IPS-NIHi11 (cell line): ENCODE measurements at places on chromosomes 7 and 10.
A peak's percentile ranks its signal among the peaks of the same experiment; 100 is the strongest.

- DNase-seq, result no peak
Measured at GRCh38 chr7:7816084-7816483, 97.7 kb upstream of the RPA3 start.

DNA sequence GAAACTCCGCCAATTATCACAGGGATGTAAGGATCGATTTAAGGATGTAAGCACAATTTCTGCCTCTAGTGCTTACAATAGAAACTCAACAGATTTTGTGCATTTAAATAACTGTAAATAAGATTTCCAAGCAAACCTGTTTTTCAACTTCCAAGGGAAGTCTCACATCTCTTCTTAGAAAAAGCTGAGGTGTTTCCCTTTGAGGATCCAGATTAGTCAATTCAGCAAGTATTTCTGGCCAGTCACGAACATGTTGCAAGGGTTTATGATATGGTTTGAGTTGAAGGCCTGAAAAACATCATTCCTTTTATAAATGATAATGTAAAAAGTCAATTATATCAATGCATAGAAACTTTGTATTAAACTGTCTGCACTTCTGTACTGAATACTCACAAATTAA, 23.9 kb downstream of the KRIT1 start:
- DNase-seq, result no peak

DNA sequence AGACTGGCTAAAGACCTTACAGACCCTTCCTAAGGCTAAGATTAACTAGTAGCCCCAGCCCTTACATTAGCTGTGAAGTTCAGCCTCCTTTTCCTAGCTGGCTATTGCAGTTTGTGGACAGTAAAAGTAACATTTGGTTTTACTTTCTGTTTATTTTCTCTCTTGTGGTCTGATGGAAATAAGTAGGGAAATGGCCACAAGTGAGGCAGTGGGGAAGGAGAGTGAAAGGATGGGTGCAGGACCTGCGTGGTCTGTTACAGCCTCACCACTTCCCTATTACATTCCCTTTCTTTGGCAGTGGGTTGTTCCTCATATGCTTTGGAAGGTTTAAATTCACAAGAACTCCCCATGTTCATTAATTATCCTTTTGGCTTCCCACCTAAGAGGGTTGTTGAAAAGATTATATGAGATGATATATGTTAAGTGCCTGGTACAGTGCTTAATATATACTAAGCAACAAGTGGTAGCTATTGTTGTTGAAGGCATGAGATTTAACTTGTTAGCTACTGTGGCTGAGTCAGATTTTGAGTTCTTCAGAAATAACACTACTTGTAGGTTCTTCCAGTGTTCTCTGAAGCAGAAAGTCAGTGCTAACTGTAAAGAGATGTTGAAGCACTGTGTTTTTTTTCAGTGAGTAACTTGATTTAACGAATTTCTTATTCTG, 181.7 kb downstream of the ST7 start:
- DNase-seq, result no peak

GRCh38 chr10:86815035-86815617, 58.7 kb downstream of the BMPR1A start:
- no peak for DNase-seq

DNA sequence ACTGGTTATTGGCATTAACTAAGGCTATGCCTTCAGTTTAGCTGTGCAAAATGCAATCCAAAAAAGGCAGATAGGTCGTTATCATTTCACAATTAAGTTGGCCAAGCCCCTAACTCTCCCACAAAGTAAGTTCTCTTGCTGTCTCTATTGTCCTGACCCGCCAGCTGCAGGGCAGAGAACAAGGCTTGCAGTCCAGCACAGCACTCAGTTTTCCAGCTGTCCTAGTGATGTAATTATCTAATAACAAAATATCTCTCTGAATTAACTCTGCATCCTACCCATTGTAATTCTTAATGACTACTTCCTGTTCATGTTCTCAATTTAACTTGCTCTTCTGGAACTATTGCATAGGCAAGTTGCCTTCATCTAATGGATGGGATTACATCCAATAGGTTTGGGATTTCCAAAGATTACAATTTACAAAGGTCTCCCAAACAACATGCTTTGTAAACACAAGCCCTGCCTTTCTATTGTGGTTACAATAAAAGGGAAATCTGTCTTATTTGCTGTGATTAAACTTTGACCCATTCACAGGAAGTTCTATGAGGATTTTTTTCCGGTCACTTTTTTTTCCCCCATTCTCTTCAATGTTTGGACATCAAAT, 55.2 kb downstream of the CDK6 start:
- DNase-seq, result no peak

- no peak for DNase-seq
Measured at GRCh38 chr10:63631991-63632390, 110.8 kb downstream of the REEP3 start.

DNA sequence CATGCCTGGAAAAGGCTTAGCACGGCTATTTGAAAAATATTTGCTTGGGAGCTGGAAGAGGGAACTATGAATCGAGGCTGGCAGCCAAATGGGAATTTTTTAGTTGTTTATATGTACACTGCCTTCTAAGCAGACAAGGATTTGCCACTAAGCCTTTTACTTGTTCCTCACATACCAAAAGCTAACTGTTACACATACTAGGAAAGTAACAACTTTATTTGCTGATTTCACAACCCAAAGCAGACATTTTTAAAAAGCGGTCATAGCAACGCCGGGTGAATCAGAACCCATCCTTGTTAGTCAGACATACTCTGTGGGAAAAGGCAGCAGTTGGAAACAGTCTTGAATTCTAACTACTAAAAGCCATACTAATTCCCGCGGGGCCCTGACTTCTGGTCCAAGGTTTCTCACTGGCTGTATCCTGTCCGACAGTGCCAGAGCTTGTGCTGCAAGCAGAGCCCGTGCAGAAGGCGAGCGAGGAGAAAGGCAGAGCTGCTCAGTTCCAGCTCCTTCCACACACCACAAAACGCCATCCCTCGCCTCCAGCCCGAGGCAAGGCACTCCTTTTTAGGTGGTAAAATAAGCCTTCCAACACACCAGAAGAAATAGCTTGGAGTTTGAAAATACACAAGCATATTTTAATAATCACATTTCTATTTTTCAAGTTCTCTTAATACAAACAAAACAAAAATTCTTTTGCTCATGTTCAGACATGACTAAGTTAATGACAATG, 89.2 kb downstream of the RNF216 start:
- DNase-seq, result no peak

- DNase-seq, result no peak
Measured at GRCh38 chr7:29354340-29354739, 159.8 kb downstream of the CHN2 start.

DNA sequence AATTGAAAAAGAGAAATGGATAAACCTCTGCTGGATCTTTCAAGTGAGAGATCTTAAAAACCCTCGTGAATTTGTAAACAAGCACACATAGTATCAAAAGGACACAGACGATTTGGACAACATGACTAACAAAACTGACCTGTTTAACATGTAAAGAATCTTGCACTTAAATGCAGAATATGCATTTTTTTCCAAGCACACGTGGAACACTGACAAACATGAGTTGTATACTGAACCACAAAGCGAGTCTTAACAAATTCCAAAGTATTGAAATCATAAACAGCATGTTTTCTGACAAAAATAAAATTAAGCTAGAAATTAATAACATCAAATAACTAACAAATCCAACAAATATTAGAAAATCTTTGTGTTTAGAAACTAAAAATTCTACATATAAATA, 65.0 kb upstream of the ZNF746 start:
- DNase-seq, result no peak

DNA sequence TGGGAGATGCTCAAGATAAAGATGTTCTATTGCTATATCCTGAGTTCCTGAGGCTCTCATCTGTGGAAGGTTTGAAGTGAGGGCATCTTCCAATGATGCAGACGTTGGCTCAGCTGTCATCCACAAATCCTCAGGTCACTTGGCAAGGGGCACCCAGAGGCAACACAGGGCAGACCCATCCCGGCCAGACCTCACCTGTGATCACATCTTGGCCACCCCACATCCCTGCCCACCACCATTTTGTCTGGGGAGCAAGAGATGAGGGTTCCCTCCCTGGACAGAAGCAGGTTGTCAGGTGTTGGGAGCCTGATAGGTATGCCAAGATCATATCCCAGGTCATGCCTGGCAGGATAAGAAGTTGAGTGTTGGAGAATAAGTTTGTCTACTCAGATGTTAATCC, 918.2 kb upstream of the ZNF722 start:
- DNase-seq, result no peak

GRCh38 chr10:69880301-69881081, 78.8 kb downstream of the COL13A1 start:
- peak; percentile 55 for DNase-seq

- DNase-seq, result no peak
Measured at GRCh38 chr10:75617485-75618155, 186.2 kb downstream of the LRMDA start.

DNA sequence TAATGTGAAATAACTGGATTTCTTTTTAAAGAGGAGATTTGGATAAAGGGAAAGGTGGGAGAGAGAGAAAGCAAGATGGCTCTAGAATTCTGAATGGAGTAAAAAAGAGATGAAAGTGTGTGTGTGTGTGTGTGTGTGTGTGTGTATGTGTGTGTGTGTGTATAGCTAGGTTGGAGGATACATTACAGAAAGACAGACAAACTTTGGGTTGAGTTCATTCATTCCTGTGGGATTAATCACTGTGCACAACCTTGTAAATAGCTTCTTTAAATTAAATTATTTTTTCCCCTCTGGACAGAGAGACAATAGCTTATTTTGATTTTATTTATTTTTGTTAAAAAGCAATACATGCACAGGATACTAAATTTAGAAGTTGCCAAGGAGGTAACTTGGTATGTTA, 7.5 kb downstream of the ASB4 start:
- DNase-seq, result no peak

- DNase-seq, result no peak
Measured at GRCh38 chr7:21898265-21898930, 47.3 kb downstream of the CDCA7L start.

- DNase-seq, result no peak
Measured at GRCh38 chr10:110901954-110902819, 16.8 kb downstream of the BBIP1 start.

DNA sequence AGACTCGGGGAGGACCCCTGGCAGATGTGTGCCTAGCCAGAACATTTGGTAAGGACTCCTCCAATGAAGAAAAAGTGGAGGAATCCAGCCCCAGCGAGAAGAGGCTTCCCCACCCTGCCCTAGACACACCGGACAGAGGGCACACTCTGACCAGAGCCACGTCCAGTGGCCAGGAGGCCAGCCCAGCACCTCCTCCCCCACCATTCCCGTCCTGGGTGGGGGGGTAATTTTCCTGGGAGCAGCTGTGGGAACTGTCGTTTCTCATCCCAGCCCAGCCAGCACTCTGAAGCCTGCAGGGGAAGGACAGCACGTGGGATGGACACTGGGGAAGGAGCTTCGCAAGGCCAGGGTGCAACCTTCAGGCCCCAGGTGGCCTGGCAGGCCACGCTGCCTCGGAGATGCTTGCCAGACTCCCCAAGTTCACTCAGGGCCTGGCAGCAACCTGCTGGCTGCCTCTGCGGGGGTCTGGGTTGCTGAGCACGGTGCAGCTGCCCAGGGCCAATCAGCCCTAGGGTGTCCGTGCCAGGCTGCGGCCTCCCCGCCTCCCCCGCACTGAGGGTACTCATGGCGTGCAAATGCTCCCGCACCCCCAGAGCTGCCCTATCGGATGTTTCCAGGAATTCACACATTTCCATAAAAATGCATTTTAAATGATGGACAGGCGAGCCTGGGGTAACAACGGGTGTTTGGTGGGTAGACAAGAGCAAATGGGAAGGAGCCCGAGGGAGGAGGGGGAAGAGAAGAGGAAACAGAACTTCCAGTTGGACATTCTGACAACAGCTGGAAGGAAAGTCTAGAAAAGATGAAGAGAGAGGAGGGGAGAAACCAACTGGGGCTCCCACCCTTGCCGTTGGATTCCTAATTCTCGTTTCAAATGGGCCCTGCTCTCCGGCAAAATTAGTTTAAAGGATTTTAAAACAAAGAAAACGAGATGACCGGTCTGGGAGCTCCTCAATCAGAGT, 1.9 kb upstream of the EN2 start:
- no peak for DNase-seq

DNA sequence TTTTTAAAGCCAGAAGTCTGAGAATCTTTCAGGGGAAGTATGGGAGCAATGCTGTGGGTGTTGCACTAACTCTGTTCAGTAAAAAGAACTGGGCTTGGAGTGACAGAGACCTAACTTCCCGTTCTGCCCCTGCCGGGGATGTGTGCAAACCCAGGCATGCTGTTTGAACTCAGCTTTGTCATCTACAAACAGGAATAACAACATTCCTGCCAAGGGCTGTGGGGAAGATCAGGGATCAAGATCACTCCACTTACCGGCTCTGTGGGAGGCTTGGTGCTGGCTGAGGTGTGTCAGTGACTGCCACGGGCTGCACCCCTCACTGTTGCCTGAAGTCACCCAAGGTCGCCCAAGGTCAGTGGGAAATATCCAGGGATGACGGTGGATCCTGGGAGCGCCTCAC, 23.1 kb upstream of the DRGX start:
- DNase-seq, result peak; percentile 72

DNA sequence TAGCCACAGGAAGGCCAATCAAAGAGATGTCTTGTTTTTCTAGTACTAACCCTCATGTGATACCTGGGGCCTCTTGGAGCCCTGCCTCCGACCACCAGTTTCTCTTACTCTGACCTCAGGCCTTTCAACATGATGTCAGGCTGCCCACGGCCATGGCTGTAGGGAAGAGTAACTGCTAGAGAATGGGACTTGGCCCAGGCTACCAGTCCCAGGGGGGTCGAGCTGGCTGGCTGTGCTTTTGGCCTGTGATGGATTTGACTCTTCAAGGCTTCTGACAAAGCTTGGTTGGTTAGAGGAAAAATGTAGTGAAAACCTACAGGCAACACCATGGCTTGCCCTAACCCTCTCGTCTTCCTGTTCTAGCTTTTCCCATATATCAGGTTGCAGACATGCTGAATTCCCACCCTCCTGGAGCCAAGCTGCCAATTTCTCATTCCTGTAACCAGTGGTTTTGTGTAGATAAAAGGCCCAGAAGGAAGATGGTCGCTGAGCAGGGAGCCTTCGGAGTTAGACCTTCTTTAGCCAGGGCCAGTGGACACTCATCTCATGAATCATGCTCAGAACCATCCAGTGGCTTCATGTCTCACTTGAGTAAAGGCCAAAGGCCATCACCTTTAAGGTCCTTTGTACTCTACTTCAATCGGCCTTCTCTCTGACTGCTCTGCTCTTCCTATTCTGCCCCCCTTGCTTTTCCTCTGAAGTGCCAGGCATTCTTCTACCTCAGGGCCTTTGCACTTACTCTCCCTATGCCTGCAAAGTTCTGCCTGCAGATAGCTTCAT, 19.7 kb downstream of the SUFU start:
- no peak for DNase-seq
